Right renal cortex interstitium (tissue), 3 donors: ENCODE measurements at places on chromosomes 4 and X. TPM values are rescaled to one million over a fixed set of nuclear protein-coding genes. Genes with fewer than 3 reads are reported as not detected.

Gene GABRA4
- 0.10 TPM for polyA plus RNA-seq

DNA sequence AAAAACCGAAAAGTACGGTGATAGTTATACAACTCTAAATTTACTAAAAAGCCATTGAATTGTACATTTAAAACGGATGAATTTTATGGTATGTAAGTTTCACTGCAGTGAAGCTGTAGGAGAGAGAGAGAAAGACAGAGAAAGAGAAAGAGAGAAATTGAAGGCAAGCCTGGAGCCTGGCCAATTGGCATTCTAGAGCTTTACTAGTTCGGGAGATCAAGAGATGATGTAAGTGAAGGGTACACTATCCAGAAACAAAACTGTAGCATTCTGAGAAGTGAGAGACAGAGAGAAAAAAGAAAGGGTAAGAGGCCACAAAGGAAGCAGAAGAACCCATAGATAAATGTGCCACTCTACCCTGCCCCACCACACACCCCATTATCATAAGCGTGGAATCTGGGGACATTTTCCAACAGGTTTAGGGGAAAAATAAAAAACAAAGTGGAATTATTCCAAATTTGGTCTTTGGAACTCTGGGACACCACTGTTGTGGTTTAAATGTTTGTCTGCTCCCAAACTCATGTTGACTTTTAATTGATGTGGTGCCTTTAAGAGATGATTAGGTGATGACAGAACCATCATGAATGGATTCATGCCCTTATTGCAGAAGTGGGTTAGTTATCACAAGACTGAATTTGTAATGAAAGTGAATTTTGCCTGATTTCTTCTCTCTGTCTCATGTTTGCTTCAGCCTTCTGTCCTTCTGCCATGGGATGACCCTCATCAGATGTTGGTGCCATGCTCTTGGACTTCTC lies 123.0 kb upstream of the PLS3 start:
- DNase-seq: no peak

DNA sequence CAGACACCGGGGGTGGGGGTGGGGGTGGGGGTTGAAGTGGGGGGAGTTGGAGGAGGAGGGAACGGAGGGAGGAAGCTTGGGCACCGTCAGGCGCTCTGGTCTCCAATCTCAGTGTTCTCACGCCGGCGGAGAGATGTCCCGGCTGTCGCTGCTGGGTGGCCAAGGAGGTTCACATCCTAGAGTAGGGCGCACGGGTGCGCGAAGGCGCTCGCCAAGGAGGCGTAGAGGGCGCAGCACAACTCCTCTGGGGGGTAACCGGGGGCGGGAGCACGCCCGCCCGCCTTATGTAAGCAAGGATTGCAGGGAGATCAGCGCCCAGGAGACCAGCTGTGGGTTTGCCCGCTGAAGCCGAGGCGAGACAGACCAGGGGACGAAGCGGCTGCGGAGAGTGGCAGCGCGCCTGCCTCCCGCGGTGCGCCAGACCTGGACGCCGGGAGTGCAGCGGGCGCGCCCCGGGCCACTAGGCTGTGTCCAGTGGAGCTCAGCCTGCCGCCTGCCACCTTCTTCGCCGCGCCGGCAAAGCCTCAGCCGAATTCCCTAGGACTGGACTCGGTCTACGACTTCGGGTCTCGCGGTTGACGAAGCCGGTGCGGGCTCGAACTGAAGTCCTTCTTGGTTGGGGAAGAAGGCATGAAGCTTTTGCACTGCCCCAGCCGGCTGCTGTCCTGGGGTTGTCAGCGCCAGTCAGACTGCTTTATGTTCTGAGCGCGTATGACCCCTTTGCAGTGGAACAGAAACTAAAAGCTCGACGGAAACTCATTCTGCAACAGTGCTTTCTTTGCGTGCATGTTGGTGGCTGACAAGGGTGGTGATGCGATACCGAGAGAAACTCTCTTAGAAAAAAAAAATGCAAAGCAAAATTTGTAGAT lies 707 bp upstream of the UNC5C start:
- no peak for DNase-seq

- DNase-seq: no peak
These were observed 169.9 kb downstream of the AFF2 start for GRCh38 chrX:148670277-148670676.

Gene CCDC110
- 3.3 TPM for polyA plus RNA-seq
